ENCODE measurements at places on chromosomes 7 and 10.

DNA sequence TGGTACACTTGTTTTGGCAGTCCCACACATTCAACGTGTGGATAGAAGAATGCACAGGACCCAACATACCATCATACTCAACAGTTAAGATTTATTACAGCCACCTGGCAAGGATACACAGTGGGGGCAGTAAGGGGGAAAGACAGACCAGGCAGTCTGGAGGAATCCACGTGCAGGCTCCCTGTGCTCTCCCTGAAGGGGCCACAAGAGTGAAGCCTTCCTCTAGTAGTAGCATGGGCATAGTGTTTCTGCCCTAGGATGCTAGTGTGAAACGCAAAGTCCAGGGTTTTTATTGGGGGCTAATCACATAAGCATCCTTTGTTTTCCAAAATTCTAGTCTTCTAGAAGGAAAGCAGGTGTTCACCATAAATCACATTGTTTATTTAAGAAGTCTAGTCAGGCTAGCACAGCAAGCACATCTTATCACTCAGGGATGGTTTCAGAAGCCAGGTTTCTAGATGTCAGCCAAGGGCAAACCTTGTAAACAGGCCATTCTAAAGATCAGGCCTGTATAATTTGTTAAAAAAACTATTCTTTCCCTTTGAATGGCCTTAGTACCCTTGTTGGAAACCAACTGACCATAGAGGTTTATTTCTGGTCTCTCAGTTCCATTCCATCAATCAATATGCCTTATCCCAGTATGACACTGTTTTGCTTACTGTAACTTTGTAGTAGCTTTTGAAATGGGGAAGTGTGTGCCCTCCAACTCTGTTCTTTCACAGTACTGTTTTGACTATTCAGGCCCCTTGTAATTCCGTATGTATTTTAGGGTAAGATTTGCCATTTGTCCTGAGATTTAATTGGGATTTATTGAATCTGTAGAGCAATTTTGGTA, 12.4 kb upstream of the TFAM start:
- no peak for DNase-seq

- no peak for DNase-seq
Observed at GRCh38 chr10:116886772-116887171, 37.5 kb downstream of the ENO4 start.

GRCh38 chr10:20369863-20370736, 527.0 kb downstream of the NEBL start:
- no peak for DNase-seq

- no peak for DNase-seq
Observed at GRCh38 chr10:112227331-112227987, 43.9 kb upstream of the GPAM start.

- DNase-seq, result no peak
Observed at GRCh38 chr10:88346144-88346977, 236.8 kb downstream of the RNLS start.

GRCh38 chr7:1073142-1073977, 14.6 kb upstream of the GPER1 start:
- no peak for DNase-seq

DNA sequence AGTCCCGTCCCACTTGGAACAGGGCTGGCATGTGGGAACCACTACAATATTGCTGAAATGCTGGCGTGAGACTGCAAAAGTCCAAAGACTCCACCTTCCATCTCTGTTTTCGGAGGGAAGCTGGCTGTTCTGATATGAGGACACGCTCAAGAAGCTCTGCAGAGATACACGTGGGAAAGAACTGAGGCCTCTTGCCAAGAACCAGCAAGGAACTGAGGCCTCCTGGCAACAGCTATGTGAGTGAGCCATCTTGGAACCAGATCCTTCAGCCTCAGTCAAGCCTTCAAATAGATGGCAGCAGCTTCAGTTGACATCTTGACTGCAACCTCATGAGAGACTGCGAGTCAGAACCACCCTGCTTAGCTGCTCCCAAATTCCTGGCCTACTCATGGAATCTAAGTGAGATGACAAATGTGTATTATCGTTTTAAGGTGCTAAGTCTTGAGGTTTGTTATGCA, 30.8 kb downstream of the SGMS1 start:
- DNase-seq, result peak; percentile 90

GRCh38 chr7:47636433-47637175, 54.7 kb upstream of the TNS3 start:
- DNase-seq, result no peak

DNA sequence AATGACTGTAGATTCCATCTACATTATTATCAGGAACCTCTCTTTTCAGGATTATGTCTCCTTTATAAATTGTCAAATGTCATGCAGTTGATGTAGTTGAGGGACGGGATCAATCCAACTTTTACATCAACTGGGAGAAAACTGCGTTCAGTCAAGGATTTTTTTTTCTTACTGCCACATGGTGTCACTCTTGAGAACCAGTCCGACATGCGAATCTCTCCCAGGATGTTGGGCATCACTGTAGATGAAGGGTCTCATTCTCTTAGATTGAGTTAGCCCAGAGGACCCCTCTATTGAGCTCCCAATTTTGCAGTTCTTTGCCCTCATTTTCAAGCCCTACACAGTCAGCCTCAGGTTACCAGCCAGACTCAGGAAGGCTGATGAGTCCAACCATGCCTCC, 120.3 kb upstream of the PTPRZ1 start:
- DNase-seq, result no peak

DNA sequence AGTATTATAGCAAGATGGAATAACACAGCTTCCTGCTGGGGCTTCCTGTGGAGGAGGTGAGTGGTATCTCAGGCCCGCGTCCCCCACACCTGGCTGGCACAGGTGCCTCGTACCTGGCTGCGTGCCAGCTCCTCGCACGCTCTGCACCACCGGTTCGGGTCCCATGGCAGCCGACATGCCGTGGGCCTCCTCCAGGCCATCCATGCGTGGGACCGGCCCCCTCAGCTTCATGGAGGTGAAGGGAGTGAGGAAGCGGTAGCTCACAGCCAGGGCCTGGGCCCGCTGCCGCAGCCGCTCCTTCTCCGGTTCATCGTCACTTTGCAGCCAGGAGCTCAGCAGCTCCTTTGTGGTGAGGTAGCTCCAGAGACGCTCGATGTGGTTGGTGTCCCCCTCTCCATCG, 90.4 kb downstream of the ITIH5 start:
- no peak for DNase-seq

- DNase-seq, result no peak
Observed at GRCh38 chr10:77687621-77688020, 50.0 kb upstream of the KCNMA1 start.

GRCh38 chr7:128405471-128406313, 4.1 kb downstream of the IMPDH1 start:
- peak; percentile 32 for DNase-seq

DNA sequence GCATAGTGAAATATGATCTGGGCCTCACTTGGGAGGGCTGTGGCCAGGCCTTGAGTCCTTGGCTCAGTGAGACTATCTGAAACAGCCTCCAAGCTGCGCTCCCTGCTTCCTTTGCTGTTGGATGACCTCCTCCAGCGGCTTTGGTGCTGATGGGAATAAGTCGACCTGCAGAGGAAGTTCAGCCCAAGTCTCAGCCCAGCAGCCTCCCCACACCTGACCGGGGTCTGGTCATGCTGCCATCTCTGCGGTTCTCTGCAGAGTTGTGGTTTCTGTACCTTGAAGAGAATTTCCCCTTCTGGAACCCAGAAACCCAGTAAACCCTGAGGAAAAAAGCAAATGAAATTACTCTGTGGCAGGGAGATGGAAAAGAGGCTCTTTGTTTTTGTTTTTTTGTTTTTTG, 4.6 kb upstream of the RBAK start:
- DNase-seq, result no peak

DNA sequence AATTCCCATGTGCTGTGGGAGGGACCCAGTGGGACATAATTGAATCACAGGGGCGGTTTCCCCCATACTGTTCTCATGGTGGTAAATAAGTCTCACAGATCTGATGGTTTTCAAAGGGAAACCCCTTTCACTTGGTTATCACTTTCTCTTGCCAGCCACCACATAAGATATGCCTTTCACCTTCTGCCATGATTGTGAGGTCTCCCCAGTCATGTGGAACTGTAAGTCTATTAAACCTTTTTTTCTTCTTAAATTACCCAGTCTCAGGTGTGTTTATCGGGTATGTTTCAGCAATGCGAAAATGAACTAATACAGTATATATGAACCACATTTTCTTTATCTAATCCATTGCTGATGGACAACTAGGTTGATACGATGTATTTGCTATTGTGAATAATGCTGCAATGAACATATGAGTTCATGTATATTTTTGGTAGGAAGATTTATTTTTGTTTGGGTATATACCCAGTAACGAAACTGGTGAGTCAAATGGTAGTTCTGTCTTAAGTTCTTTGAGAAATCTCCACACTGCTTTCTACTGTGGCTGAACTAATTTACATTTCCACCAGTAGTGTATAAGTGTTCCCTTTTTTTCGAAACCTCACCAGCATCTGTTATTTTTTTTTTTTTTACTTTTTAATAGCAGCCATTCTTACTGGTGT, 70.0 kb upstream of the HGF start:
- DNase-seq, result no peak

DNA sequence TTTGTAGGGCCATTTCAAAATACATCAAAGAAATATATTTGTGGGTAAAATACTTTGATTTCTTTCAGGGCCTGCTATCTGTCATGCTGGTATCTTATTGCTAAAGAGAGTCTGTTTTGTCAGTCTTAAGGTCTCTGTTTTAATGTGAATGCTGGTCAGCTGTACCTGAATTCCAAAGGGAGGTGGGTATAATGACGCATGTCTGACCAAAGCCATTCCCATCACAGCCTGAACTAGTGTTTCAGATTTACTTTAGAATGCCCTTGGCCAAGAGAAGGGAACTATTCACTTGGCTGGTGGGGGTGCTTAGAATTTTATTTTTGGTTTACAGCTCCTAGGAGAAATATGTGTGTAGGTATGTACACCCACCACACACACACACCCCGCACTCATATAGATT, 30.6 kb upstream of the MYL10 start:
- no peak for DNase-seq

DNA sequence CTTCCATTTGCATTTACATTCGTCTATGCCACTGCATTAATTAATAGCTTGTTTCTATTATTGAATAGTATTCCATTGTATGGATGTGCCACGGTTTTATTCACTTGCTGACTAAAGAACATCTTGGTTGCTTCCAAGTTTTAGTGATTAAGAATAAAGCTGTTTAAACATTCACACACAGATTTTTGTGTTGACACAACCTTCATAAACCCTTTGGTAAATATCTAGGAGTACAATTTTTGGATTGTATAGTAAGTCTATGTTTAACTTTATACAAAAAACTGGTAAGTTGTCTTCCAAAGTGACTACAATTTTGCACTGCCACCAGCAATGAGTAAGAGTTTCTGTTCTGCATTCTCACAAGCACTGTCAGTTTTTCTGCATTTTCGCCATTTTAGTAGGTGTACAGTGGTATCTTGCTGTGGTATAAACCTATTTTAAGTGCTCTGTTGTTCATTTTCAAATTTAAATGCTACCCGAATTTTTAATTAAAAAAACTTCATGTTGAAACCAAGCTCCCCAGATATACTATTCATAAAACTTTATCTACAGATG, 121.4 kb downstream of the RNF133 start:
- DNase-seq, result no peak

DNA sequence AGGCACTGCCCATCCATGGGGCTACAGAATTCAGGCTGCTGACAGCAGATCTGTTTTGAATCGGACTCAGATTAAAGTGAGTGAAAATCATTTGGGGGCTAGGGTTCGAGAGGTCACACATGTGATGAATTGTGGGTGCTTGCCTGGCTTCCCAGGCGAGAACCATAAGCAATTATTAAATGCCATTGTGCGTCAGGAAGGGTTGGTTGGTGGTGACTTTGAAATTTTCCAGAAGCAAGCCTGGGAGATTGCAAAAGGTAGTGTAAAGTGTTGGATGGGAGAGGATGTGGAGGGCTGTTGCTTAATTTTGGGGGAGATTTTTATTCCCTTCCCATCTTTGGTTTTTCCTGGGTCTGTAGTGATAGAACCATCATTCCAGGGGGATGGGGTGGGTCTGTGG, 34.6 kb downstream of the LRMDA start:
- DNase-seq, result no peak

GRCh38 chr10:82942286-82943099, 1067.5 kb downstream of the NRG3 start:
- no peak for DNase-seq

- DNase-seq, result peak; percentile 42
Observed at GRCh38 chr7:55254596-55255495, 110.3 kb upstream of the LANCL2 start.

DNA sequence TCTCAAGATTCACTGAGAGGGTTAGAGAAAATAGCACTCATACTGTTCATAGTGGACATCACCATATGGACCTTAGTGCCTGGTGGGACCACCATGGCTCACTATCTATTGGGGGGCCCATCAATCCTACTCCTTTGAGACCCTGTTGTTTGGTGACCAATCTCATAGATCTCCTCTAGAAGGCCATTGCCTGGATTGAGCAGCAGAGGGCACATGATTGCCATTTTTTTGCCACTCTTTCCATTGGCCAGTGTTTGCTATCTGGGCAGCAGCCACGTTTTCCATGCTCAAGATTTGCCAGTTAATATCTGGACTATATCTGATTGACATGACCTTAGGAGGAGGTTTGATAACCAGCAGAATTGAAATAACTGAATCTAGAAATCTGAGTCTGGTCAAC, 244.5 kb downstream of the ITGB1 start:
- DNase-seq, result no peak

- DNase-seq, result no peak
Observed at GRCh38 chr10:107022600-107023354, 141.7 kb downstream of the SORCS1 start.

DNA sequence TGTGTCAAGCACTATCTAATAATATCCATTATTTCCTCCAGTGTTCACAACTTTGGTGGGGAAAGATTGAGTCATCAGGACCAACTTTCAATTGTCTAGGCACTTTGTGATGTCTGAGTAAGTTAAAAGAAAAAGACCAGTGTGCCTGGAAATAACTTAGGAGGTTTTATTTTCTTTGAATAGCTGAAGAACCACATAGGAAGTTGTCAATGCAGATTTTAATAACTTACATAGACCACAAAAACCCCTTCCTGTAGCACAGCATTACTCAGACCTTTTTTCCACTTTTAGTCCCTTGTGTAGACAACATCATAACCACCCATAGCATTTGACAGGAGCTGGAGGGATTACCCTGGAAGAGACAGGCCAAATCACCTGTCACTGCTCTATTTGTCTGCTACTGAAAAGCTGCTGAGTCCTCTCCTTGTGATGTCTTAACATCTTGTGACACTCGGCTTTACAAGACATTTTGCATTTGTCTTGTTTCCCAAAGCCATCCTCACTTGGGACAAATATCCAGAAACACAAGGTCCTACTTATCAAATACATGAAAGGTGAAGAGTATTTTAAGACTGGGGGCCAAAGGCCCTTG, 241.5 kb upstream of the PTER start:
- DNase-seq, result no peak

All from hematopoietic multipotent progenitor cell treated with erythropoietin and hydrocortisone succinate and interleukin-3 and kit ligand, for 15 days (in vitro differentiated cells).